Naive thymus-derived CD4-positive, alpha-beta T cell (primary cell): ENCODE measurements at places on chromosomes 4 and X. TPM values are rescaled to one million over a fixed set of nuclear protein-coding genes. Genes with fewer than 3 reads are reported as not detected.
A peak's percentile ranks its signal among the peaks of the same experiment; 100 is the strongest.

Gene FGF13
- polyA plus RNA-seq, result not detected

Gene GPR119
- polyA plus RNA-seq, result not detected

Gene SUPT20HL2
- polyA plus RNA-seq, result not detected

Gene EGF
- polyA plus RNA-seq, result not detected

DNA sequence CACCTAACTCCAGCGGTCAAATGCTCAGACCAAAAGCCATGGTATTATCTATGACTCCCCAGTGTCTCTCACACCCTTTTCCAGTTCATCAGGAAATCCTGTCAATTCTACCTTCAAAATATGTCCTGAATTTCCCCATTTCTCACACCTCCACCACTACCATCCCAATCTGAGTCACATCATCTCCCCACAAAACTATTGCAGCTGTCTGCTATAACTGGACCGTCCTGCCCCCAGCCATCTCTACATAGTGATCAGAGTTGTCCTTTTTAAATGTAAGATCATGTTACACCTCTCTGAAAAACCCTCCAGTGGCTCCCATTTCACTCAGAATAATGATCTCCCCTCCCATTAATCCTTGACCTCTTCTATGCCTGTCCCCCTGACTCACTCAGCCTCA, 6.8 kb upstream of the ODAPH start:
- DNase-seq, result no peak
- H3K4me1 ChIP-seq, result no peaks in the 10 kb centered on the region
- no peak overlapping the region for H3K4me3 ChIP-seq
- H3K27me3 ChIP-seq, result no peaks in the 10 kb centered on the region

- no peak overlapping the region for H3K27ac ChIP-seq
- DNase-seq, result no peak
- H3K4me3 ChIP-seq, result no peak overlapping the region
- H3K4me1 ChIP-seq, result no peaks in the 10 kb centered on the region
- H3K36me3 ChIP-seq, result no peaks in the 10 kb centered on the region
Measured at GRCh38 chr4:128639541-128640270, 169.8 kb upstream of the JADE1 start.

GRCh38 chr4:64538219-64538618, 129.0 kb upstream of the TECRL start:
- H3K4me3 ChIP-seq, result no peak overlapping the region
- H3K4me1 ChIP-seq, result no peaks in the 10 kb centered on the region
- H3K27ac ChIP-seq, result no peak overlapping the region
- H3K27me3 ChIP-seq, result no peaks in the 10 kb centered on the region
- no peak for DNase-seq
- no peaks in the 10 kb centered on the region for H3K36me3 ChIP-seq

GRCh38 chr4:76301775-76302162, 4.8 kb upstream of the STBD1 start:
- H3K27ac ChIP-seq, result no peak overlapping the region
- peaks cover 18% of the 10 kb centered on the region for H3K4me1 ChIP-seq
- DNase-seq, result no peak
- no peaks in the 10 kb centered on the region for H3K27me3 ChIP-seq
- H3K36me3 ChIP-seq, result peaks cover 5% of the 10 kb centered on the region

- H3K27ac ChIP-seq, result no peak overlapping the region
- no peaks in the 10 kb centered on the region for H3K4me1 ChIP-seq
- no peak overlapping the region for H3K4me3 ChIP-seq
- H3K36me3 ChIP-seq, result no peaks in the 10 kb centered on the region
- DNase-seq, result no peak
- no peaks in the 10 kb centered on the region for H3K27me3 ChIP-seq
Measured at GRCh38 chrX:9440116-9440844, 24.6 kb upstream of the TBL1X start.

DNA sequence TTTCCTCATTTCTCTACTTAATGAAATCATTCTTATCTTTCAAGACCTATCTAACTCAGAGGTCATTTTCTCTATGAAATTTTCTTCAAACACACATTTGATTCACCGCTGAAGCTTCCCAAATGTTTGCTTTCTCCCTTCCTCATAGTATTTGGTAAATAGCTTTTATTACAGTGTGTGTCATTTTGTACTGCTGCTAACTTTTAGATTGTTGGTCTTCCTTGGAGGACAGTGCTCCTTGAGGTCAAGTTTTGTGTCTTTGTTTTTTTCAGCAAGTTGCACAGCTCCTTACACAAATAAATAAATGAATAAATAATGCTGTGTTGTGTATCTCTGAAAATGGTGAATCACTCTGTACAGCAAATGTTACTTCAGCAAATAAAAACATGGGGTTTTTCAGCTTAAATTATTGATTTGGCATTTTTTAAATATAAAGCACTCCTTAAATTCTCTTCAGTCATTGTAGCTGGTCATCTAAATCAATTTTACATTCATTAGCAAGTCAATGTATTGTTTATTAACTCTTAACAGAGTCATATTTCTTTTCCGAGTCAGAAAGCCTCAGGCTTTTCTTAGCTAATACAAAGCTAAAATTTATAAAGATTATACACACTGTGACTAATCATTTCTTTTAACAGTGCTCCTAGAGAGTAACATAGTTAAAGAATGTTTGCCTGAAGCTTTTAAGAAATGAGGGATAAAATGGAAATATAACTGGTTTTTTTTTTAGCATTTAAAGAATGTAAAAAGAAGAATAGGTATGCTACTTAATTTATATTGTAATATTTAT, 30.1 kb upstream of the MAD2L1 start:
- no peak for DNase-seq
- no peak overlapping the region for H3K4me3 ChIP-seq
- no peaks in the 10 kb centered on the region for H3K27me3 ChIP-seq
- no peak overlapping the region for H3K27ac ChIP-seq
- no peaks in the 10 kb centered on the region for H3K4me1 ChIP-seq
- no peaks in the 10 kb centered on the region for H3K36me3 ChIP-seq

DNA sequence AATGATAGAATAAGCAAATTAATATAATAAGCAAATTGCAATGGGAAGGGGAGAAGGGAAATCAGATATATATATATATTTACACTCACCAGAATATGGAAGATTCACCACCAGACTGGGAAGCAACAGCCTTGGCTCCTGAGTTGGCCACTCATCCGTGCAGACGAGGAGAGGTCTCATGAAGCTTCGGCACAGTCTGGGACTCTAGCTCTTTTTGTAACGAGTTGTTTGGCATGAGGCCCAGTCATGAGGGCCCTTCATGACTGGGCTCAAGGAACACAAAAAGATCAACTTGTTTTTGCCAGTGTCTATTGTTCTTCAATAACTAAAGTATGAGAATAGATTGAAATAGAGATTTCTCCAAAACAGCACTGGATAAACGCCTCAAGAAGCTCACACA, 176.4 kb downstream of the ADGRA3 start:
- no peak overlapping the region for H3K4me3 ChIP-seq
- no peaks in the 10 kb centered on the region for H3K4me1 ChIP-seq
- no peak for DNase-seq
- H3K27me3 ChIP-seq, result no peaks in the 10 kb centered on the region

GRCh38 chr4:176660561-176660960, 132.2 kb downstream of the VEGFC start:
- no peaks in the 10 kb centered on the region for H3K4me1 ChIP-seq
- H3K27me3 ChIP-seq, result no peaks in the 10 kb centered on the region
- DNase-seq, result no peak
- no peaks in the 10 kb centered on the region for H3K36me3 ChIP-seq

DNA sequence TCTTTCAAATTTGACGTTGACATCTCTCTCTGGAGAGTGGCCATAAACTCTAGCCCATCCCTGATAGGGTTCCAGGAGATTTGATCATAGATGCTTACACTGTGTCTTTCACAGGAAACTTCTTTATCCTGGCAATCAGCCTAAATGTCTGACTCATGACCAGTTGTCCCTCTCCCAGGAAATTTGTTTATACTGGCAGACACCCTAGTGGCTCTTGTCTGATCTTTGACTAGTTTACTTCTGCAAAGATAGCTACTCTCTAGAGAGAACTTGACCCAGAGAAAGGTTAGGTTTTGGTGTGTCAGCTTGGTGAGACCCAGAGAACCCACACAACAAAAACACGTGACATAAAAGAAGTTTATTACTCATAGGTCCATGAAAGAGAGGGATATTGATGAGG, 509.8 kb downstream of the CENPC start:
- H3K4me3 ChIP-seq, result no peak overlapping the region
- no peaks in the 10 kb centered on the region for H3K36me3 ChIP-seq
- H3K27me3 ChIP-seq, result no peaks in the 10 kb centered on the region
- no peak for DNase-seq
- no peaks in the 10 kb centered on the region for H3K4me1 ChIP-seq

GRCh38 chrX:24148121-24148520, 1.4 kb upstream of the ZFX start:
- H3K4me3 ChIP-seq, result peak overlapping the region; percentile 37
- H3K27ac ChIP-seq, result peak overlapping the region; percentile 98

DNA sequence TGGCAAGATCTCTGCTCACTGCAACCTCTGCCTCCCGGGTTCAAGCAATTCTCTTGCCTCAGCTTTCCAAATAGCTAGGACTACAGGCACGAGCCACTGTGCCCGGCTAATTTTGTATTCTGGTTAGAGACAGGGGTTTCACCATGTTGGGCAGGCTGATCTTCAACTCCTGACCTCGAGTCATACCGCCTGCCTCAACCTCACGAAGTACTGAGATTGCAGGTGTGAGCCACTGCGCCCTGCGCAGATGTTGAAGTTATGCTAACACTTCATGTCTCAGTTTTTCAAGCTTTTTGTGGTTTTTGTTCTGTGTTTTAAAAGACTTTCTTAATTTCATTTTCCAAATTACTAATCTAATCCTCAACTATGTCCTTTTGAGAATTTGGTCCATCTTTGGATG, 154.4 kb upstream of the TLL1 start:
- H3K4me3 ChIP-seq, result no peak overlapping the region
- H3K36me3 ChIP-seq, result no peaks in the 10 kb centered on the region
- H3K4me1 ChIP-seq, result no peaks in the 10 kb centered on the region
- no peak overlapping the region for H3K27ac ChIP-seq
- H3K27me3 ChIP-seq, result no peaks in the 10 kb centered on the region

DNA sequence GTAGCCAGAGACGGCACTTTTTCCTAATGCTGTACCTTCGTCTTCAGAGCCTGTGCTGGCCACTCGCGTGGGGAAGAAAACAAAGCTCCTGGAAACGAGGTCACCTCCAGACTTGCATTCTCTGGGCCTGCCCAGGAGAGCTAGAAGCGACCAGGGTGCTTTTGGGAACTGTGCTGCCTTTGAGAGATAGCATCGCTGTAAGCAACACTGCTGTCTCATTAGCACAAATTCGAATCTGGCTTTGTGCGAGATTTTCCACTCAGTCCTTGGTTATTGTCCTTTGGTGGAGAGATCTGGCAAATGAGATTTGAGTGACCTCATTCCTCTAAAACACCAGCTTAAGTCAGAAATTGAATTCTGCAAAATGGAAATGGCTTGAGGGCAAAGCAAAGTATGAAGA, 66.1 kb upstream of the TLR3 start:
- no peak for DNase-seq
- no peak overlapping the region for H3K4me3 ChIP-seq
- no peaks in the 10 kb centered on the region for H3K4me1 ChIP-seq
- no peaks in the 10 kb centered on the region for H3K36me3 ChIP-seq
- no peaks in the 10 kb centered on the region for H3K27me3 ChIP-seq

DNA sequence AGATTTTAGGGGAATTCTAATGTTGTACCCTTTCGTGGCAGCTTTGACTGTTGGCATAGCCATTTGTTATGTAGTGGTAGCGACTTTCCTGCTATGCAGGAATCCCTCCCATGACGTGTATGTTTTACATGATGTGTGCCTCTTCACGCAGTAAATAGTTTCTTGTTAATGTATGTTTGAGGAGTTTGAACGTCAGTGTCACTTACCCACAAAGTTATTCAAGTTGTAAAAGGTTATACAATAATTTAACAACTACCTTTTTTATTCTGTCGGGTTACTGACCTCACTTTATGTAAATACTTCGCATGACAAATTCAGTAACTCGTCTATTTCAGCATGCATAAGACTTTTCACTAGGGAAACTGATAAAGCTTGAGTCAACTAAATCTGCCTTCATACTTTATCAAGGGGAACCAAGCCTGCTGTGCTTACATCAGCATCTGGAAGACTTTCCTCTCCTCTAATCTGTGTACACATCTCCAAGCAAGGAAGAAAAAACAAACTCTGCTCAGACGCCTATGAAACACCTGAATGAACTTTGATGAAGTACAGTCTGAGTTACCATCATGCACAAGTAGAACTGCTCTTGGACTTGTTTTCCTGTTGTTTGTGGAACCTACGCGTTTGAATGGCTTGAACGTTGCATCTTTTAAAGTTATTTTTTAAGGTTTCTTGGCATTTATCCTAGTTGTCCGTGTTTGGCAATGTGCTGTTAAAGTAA, 61.2 kb downstream of the SLC9A6 start:
- no peak overlapping the region for H3K4me3 ChIP-seq
- H3K4me1 ChIP-seq, result no peaks in the 10 kb centered on the region
- no peak overlapping the region for H3K27ac ChIP-seq
- no peaks in the 10 kb centered on the region for H3K27me3 ChIP-seq

GRCh38 chrX:148047200-148047599, 66.1 kb downstream of the FMR1NB start:
- no peaks in the 10 kb centered on the region for H3K36me3 ChIP-seq
- DNase-seq, result no peak
- no peaks in the 10 kb centered on the region for H3K4me1 ChIP-seq
- no peaks in the 10 kb centered on the region for H3K27me3 ChIP-seq
- no peak overlapping the region for H3K27ac ChIP-seq

- DNase-seq, result no peak
- H3K4me3 ChIP-seq, result no peak overlapping the region
- H3K27ac ChIP-seq, result no peak overlapping the region
Measured at GRCh38 chr4:68367835-68368234, 17.9 kb upstream of the YTHDC1 start.

DNA sequence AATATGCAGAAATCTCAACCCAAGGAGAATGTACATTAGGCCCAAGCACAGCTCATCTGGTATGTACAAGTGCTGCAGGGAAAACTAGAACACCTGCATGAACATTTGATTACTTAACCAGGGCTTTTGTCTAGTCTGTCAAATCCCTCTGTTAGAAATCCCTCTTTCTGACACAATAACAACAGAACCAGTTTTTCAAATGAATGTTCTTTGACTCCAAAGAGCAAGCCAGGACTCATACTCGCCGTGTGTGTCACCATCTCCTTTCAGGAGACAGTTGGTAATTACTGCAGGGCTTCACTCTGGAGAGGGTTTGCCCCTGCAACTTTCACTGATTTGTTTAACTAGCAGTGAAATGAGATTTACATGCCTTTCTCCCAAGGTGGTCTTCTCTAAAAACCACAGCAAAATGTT, 143.0 kb upstream of the FAM241A start:
- no peaks in the 10 kb centered on the region for H3K27me3 ChIP-seq
- H3K4me3 ChIP-seq, result no peak overlapping the region
- no peak for DNase-seq
- H3K36me3 ChIP-seq, result no peaks in the 10 kb centered on the region
- no peak overlapping the region for H3K27ac ChIP-seq

- no peaks in the 10 kb centered on the region for H3K27me3 ChIP-seq
- peaks cover 6% of the 10 kb centered on the region for H3K36me3 ChIP-seq
- H3K27ac ChIP-seq, result peak overlapping the region; percentile 84
- H3K4me3 ChIP-seq, result peak overlapping the region; percentile 89
- H3K4me1 ChIP-seq, result peaks cover 14% of the 10 kb centered on the region
- DNase-seq, result peak; percentile 49
Measured at GRCh38 chr4:26319949-26320537, 771 bp upstream of the RBPJ start.
